ENCODE measurements at places on chromosomes 4 and X. TPM values are rescaled to one million over a fixed set of nuclear protein-coding genes. Genes with fewer than 3 reads are reported as not detected.

The TMEM150C gene
- total RNA-seq, result not detected

The SSX3 gene
- not detected for total RNA-seq

DNA sequence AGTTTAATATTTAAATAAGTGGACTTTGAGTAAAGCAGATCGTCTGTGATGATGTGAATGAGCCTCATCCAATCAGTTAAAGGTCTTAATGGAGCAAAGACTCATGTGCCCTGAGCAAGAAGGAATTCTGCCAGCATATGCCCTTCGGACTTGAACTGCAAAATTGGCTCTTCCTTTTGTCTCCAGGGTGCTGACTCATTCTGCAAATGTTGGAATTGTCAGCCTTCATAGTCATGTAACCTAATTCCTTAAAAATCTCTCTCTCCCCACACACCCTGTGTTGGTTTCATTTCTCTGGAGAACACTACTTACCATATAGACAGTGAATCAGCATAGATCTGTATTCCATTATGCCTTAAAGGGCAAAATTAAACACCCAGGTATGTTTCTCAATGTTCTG is 609.8 kb upstream of the GALNTL6 start:
- no peak for DNase-seq

DNA sequence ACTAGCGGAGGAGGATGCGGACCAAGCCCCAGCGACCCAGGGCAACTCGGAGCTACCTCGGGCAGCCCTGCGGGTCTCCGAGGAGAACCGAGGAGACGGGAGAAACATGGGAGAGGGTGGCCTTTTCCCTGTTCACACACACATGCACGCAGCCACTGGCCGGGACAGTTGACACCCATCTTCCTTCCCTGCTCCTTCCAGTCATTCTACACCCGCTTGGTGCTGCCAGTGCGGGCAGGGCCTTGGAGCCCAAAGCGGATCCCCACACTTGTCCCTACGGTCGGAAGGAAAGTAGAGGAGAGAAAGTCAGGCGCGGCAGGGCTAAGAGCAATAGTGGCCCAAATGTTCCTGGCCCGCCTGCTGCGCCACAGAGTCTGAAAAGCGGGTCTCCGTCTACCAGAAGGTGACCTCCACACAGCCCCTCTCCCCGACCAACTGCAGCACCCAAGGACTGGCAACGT is 1.1 kb upstream of the PPP3CA start:
- DNase-seq, result no peak

- DNase-seq, result no peak
These were observed 10.9 kb downstream of the ADGRA3 start for GRCh38 chr4:22504922-22505321.

All from activated naive CD8-positive, alpha-beta T cell treated with anti-CD3 and anti-CD28 coated beads for 36 hours (primary cell).